ENCODE measurements at places on chromosomes 3 and 15. TPM values are rescaled to one million over a fixed set of nuclear protein-coding genes. Genes with fewer than 3 reads are reported as not detected.
A peak's percentile ranks its signal among the peaks of the same experiment; 100 is the strongest.

GRCh38 chr15:48899793-48900192, 21.9 kb downstream of the EID1 start:
- peaks cover 34% of the 10 kb centered on the region for H3K4me1 ChIP-seq
- no peak for DNase-seq
- no peaks in the 10 kb centered on the region for H3K27me3 ChIP-seq
- no peak overlapping the region for H3K27ac ChIP-seq

DNA sequence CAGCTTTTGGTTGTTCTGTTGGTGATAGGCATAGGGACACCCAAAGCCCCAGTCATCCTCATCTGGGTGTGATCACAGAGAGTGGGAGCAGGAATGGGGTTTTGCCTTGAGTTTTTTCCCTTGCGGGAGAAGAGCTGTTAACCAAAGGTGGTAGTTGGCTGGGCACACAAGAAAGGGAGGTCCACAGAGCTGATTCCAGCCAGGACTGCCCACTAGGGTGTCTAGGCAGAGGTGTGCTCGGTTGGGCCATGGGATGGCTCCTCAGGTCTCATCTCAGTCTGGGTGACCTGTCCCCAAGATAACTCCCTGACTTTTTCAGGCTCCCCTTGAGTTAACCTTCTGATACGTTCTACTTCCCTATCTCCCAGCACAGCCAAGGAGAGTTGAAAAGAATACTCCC, 134.8 kb downstream of the PDE8A start:
- no peaks in the 10 kb centered on the region for H3K27me3 ChIP-seq
- H3K4me1 ChIP-seq, result peaks cover 4% of the 10 kb centered on the region
- no peak overlapping the region for H3K27ac ChIP-seq
- H3K4me3 ChIP-seq, result no peak overlapping the region

DNA sequence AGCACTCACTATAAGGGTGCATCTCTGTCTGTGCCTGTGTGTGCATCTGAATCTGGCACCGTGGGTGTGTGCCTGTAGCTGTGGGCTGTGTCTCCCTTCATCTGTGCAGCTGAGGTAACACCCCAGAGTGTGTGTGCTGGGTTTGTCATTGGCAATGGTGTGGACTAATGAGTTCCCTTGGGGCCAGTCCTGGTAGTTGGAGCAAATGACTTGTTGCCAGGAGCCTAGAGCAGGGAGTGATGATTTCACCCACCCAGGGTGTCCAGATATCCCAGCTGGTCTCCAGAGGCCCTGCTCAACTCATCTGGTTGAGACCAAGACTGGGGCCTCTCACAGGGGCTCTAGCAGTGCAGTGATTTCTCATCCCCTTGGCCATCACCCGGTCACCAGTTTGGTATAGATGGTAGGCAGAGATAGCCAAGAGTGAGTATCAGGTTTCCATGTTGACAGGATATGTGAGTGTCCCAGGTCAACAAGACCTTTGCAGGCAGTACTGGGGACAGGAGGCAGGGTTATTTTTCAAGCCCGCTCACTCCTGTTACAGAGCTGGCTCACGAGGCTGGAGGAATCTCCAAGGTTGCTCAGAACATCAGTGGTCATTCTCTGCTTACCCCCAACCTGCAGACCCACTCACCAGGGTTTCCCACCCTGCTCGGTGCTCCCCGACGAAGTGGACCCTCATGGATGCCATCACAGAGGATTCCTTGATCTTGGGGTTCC, 4.1 kb upstream of the HDAC11 start:
- H3K36me3 ChIP-seq, result no peaks in the 10 kb centered on the region
- no peak overlapping the region for H3K4me3 ChIP-seq
- H3K27ac ChIP-seq, result peak overlapping the region; percentile 28
- no peaks in the 10 kb centered on the region for H3K27me3 ChIP-seq
- H3K4me1 ChIP-seq, result peaks cover 26% of the 10 kb centered on the region
- DNase-seq, result no peak

DNA sequence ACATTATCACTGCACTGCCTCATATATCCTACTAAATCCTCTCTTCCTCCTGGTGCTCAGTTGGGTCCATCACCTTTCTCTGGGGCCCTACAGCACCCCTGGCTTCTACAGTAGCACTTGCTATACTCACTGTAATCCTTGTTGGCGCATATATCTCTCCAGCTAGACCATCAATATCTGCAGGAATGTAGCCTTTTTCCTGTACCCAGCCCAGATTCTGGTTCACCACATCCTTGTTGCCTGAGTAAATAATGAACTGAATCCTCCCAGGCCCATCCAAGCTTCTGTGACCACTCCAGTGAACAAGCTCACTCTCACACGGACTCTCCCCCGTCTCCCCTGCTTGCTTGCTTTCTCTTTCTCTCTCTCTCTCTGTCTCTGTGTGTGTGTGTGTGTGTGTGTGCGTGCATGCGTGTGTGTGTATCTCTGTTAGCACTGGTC, 62.5 kb upstream of the LIPC start:
- no peaks in the 10 kb centered on the region for H3K36me3 ChIP-seq
- peak overlapping the region; percentile 9 for H3K4me3 ChIP-seq
- no peaks in the 10 kb centered on the region for H3K4me1 ChIP-seq
- DNase-seq, result no peak

DNA sequence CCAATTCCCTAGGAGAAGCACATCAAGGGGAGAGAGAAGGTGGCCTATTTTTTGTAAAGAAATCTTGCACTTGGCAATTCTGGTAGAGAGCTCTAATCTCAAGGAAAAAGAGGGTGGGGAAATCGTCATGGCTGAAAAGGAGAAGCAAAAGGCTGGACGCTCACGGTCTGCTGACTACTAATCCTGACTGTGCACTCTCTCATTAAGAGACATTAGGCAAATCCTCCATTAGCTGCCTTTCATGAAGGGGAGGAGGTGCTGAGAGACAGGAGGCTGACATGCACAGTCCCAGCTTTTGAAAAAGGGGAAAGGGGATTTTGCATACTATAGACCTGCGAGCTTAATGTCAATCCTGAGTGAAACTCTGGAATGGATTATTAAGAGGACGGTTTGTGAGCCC, 170.0 kb downstream of the NR2F2 start:
- H3K27ac ChIP-seq, result no peak overlapping the region
- H3K27me3 ChIP-seq, result no peaks in the 10 kb centered on the region
- no peaks in the 10 kb centered on the region for H3K36me3 ChIP-seq
- no peak for DNase-seq

GRCh38 chr3:128412180-128413002, 54.3 kb downstream of the DNAJB8 start:
- DNase-seq, result no peak
- peaks cover 6% of the 10 kb centered on the region for H3K27me3 ChIP-seq
- H3K4me3 ChIP-seq, result no peak overlapping the region
- no peaks in the 10 kb centered on the region for H3K36me3 ChIP-seq
- H3K4me1 ChIP-seq, result peaks cover 34% of the 10 kb centered on the region

DNA sequence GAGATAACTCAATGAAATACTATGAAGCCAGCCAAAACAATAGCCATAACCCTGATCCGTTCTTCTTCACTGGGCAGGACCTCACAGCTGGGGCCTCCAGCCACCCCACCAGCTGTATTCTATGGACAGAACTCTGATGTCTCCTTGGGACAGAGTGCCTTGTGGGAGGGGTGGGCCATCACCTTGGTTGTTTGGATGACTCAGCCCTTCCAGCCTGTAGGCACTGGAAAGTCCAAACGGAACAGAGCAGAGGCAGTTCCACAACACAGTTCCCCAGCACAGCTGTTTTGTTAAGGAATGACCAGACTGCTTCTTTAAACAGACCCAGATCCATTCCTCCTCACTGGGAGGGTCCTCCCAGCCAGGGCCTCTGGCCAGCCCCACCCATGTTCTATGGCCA, 31.9 kb upstream of the ZBED2 start:
- no peaks in the 10 kb centered on the region for H3K4me1 ChIP-seq
- H3K4me3 ChIP-seq, result no peak overlapping the region
- H3K27me3 ChIP-seq, result no peaks in the 10 kb centered on the region
- DNase-seq, result no peak
- no peak overlapping the region for H3K27ac ChIP-seq
- H3K36me3 ChIP-seq, result no peaks in the 10 kb centered on the region

DNA sequence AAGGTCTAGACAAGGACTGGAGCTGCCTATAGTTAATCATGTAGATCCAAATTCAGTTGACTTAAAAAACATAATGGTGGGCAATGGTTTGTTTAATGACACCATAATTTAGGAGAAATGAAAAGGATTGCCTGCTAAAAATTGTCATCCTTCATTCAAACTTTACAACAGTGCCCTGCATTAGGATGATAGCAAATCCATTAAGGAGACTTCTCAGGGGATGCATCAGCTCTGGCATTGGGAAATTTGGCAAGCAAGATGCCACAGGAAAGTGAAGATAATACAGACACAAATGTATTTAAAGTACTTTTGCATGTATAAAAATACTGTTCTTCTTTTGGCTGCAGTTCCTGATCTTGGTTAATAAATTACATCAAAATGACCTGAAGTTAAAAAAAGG, 93.1 kb upstream of the SKOR1 start:
- peaks cover 16% of the 10 kb centered on the region for H3K27me3 ChIP-seq
- no peak overlapping the region for H3K27ac ChIP-seq
- no peak overlapping the region for H3K4me3 ChIP-seq
- no peak for DNase-seq
- H3K36me3 ChIP-seq, result no peaks in the 10 kb centered on the region
- H3K4me1 ChIP-seq, result peaks cover 29% of the 10 kb centered on the region

The DUOXA2 gene
- total RNA-seq, result 0.17 TPM

The STAB1 gene
- total RNA-seq, result 0.12 TPM

The HRG gene
- total RNA-seq, result not detected

All from type B pancreatic cell (in vitro differentiated cells).